ENCODE measurements at places on chromosomes 4 and X.

DNA sequence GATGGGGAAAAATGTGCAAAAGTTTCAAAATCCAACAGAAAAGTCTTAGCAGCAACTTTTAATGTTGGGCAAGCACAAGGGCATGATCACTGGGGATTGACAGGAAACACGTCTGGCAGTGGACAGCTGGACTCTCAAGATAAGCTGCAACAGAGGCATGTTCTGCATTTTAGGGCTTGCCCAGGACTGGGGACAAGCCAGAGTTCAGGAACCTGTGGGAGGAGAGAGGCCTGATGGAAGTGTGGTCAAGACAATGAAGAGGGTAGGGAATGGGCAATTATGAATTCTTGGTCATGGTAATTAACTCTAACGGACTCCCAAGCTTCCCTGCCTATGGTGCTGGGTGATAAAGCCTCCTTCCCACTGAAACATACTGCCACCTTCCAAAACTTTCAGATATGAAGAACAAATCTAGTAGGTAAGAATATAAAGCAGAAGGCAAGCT lies 48.4 kb downstream of the ANXA3 start:
- DNase-seq: no peak

- no peak for DNase-seq
Measured at GRCh38 chrX:13829983-13830382, 13.1 kb upstream of the GPM6B start.

- no peak for DNase-seq
Measured at GRCh38 chr4:8114456-8115202, 44.0 kb downstream of the ABLIM2 start.

GRCh38 chr4:6200011-6200921 lies at the start of gene JAKMIP1:
JAKMIP1 (minus strand) TSS chr4:6200549; CDS start chr4:6112850, 87,699 bp downstream.
- DNase-seq: peak; percentile 92

DNA sequence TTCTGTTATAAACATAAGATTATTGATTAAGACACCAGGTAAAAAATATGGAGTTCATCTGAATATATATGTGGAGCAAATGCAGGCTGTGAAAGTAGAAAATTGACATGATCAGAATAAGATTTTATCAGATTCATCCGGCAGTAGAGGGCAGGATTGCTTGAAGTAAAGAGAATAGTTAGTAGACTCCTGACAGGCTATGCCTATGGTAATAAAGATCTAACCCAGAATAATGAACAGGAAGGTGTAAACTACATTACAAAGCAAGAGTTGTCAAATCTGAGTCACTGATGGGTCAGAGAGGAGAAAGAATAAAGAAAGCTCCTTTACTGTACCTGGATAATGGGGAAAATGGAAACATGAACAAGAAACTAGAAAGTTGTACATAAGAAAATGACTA lies 20.8 kb upstream of the TMEM184C start:
- no peak for DNase-seq

DNA sequence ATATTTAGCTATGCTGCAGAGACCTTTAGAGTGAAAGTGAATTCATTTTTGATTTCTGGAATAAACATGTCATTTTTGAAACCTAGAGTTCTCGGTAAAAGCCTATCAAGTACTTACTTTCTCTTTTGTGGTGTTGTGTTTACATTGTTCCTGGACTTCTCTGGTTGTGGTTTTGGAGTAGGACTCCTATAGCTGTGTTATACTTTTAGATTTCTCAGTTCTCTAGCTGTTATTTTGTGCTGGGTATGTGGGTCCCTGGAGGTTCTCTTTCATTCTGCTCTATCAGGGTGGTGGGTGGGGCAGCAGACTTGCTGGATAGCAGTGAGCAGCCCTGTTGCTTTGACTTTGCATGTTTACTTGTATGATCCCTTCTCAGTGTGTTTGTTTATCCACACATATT lies 25.6 kb upstream of the MSMO1 start:
- DNase-seq: peak; percentile 15

DNA sequence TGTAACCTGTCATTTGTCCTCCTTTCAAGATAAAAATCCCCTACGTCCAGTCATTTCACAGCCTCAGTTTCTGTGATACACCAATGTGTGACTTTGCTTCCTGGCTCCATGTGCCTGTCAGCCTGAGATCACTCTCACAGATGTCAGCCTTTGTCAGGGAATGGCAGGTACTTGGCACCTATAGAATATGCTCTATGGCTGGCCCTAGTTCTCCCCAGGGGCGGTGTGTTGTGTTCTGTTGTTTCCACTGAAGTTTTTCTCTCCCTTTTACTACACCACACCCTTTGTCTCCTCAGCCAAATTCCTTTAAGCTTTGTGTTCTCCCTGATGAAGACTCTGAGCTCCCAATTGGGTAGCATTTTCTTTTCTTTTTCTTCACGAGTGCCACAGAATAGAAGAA lies 81.7 kb downstream of the ALPK1 start:
- no peak for DNase-seq

DNA sequence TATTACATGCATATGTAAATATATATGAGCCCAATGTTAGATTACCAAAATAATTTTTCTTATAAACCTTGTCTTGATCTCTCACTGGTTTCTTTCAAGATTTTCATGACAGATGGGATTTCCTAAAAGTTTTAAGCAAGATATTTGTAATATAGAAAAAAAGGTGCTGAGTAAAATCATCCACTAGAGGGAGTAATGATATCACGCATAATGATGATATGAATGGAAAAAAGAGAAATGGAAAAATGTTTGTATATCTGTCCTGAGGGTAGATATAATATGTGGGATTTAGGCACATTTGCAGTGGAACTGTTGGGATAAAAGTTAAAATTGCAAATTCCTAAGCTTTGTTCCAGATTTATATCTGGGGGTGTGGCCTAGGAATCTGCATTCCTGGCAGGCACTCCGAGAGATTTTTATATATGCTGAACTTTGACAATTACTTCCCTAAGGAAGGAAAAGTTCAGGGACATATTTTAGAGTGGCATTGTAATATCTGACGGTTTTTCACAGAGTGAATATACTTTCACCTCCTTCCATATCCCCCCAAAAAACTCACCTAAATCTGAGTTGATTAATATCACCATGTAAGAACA lies 60.5 kb downstream of the TMA16 start:
- peak; percentile 33 for DNase-seq

GRCh38 chr4:83438719-83439118 lies 16.9 kb downstream of the HELQ start:
- DNase-seq: no peak

GRCh38 chr4:165288226-165288625 lies 39.2 kb upstream of the MSMO1 start:
- DNase-seq: no peak

DNA sequence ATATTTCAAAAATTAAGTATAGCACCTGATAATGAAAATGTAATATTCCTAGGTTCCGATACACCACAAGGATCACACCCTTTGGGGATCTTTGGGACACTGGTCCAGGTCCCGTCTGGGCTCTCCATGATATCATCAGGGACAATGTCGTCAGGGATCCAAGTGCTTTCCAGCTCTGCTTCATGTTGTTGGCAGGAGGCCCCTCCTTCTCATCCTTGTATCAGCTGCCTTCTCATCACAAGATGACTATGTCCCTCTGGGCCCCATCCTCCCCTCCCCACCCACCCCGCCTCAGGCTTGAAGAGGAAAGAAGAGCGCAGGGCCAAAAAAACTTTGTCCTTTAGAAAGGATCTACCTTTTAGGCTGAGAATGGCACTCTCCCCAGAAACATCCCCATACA lies 128.3 kb upstream of the KLF3 start:
- DNase-seq: no peak

GRCh38 chrX:74505437-74505836 lies 84.1 kb downstream of the SLC16A2 start:
- no peak for DNase-seq

DNA sequence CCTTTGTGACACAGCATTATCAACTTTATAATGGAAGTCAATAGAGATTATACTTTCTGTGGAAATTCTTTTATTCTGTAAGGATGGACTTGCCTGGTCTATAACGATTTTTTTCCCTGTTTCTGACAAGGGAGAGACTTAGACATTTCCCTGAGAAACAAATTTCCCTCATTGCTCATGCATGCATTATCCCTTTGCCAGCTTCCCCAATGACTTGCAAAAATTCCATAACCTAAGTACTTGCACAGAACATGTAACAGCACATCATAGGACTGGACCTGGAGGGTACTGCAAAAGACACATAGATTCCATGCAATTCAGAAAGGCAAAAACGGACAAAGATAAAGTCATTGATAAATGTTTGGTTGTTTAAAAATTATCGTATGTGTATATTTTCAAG lies 166.7 kb downstream of the FHIP1A start:
- no peak for DNase-seq

GRCh38 chr4:139142087-139142486 lies 34.9 kb downstream of the ELF2 start:
- no peak for DNase-seq

- peak; percentile 46 for DNase-seq
Measured at GRCh38 chrX:124217304-124218251, 114.9 kb upstream of the TEX13D start.

DNA sequence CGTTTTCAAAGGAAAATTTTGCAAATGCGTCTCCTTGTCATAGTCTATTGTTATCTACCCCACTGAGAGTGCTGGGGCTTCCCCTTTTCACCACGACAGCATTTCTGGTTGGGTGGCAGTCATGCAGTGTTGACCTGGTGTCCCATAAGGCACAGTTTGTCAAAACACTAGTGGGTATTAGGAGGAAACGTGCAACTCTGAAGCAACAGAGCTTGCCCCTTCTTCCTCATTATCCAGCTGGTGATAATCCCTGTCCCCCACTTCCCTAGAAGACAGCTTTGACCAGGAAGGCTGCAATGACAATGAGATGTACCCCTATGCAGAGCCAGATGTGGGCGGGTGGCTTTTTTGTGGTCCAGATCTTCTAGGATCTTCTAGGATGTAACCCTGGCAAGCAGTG lies 1.8 kb downstream of the TBC1D1 start:
- DNase-seq: peak; percentile 74

DNA sequence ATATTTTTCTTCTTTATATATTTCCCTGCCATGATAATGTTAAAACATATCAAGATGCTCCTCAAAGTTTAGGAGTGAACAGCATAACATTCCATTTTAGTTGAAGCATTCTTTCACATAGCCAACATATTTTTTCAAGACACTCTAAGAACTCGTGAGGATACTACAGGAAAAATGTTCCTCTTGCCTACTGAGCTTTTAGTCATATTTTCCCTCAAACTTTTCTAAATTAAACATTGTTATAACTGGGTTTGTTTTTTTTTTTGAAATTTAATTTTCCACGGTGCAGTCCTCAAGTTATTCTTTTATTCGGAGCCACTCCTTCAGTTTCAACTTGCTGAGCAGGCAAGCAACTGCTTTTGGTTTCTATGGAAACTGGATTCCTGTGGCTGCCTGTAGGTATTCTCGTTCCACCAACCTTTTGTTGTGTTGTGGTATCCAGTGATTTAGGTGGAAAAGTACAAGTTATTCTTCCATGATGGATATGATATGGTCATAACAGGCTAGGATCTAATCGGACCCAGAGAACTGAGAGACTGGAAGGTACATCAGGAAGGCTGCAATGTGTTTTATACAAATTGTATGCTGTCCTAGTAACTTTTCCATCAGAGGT lies 248.0 kb downstream of the TRIML1 start:
- DNase-seq: no peak

DNA sequence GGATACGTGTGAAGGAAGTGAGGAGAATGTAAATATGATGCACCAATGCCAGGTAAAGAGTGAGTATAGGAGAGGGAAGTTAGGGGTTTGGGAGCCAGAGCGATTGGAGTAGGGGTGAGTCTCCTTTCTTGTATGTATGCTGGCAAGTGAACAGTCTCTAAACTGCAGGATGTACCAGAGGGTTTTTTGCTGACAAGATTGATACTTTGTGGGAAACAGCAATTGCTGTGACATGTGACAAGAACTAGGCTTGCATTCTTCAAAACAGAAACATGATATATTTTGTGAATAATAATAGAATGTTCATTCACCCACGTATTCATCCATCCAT lies 706 bp downstream of the CHIC1 start:
- DNase-seq: peak; percentile 26

- no peak for DNase-seq
Measured at GRCh38 chrX:39605183-39605582, 492.6 kb downstream of the BCOR start.

GRCh38 chrX:29397506-29397905 lies 810.3 kb downstream of the IL1RAPL1 start:
- DNase-seq: no peak

GRCh38 chrX:16658284-16658683 lies 8.3 kb downstream of the S100G start:
- DNase-seq: no peak
